Fibroblast of villous mesenchyme (primary cell): ENCODE measurements at places on chromosomes 3 and 15.

- DNase-seq: peak; percentile 37
Observed at GRCh38 chr15:35256551-35256950, 171.5 kb upstream of the NANOGP8 start.

DNA sequence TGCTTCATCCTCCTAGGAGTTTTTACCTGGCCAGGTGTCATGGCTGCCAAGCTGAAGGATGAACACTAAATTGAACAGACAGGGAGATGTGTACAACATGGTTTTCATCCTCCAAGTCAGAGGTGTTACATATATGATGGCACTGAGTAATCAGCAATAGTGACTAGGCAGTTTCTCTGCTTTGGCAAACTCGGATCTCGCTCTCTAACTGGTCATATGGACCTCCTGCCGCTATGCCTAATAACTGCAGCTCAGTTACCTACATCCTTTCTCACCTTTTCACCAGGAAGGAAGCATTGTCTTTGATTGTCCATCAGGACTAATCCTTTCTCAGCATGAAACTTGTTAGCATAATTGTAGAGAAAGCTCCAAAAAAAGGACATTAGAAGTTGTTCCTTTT lies 175.9 kb upstream of the PLSCR5 start:
- no peak for DNase-seq

DNA sequence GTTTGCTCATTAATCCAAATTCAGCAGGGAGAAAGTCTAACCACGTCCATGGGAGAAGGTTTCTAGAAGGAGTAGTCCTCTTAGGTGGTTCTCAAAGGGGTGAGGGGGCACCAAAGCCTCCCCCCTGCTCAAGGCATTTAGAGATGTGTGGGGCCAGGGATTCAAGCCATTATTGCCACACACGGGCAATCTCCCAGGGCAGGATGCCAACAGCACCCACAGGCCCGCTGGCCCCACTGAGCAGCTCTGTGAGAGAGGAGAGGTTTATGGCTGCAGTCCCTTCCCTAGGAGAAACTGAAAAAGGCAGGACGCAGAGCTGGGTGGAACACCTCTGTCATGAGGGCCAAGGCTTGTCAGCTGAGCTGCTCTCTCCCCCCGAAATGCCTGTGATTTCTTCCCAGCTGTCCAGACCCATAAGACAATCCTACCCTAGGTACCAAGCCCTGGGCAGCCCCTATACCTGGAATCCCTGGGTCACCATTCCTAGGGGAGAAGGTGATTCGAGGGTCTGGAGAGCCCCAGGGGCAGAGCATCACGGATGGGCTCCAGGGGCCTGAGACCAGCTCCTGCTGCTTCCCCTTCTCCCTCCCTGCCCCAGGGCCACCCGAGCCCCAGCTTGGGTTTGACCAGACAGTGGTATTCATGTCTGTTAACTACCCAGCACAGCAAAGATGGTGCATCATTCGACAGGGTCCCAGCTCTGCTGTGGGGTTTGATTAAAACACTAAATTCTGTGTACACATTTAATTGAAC lies 39.0 kb downstream of the WHAMM start:
- no peak for DNase-seq

GRCh38 chr3:10983219-10983916 lies 9.2 kb upstream of the SLC6A1 start:
- DNase-seq: peak; percentile 19

GRCh38 chr3:170154569-170155143 lies 26.9 kb downstream of the PHC3 start:
- DNase-seq: no peak

GRCh38 chr3:139455206-139455605 lies 21.1 kb downstream of the RBP2 start:
- DNase-seq: no peak

DNA sequence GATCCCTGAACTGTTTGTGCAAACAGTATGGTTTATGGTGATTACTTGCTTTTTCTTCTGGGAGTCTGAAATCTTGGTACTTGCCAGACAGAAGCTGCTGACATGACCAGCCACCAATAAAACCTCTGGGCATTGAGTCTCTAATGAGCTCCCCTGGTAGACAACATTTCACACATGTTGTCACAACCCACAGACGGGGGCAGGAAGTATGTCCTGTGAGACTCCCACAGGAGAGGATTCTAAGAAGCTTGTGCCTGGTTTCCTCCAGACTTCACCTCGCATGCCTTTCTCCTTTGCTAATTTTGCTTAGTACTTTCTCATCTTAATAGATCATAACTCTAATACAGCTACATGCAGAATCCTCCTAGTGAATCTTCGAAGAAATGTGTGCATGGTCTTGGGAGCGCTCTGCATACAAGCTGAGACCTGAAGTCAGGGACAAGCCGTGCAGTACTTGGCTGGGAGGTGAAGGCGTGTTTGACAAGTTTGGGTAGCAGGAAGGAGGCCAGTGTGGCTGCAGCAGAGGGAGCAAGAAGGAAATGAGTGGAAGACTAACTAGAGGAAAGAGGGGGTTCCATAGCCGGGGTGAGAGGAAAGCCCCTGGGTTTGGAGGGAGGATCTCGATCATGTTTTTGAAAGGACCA lies 49.0 kb downstream of the B3GNT5 start:
- DNase-seq: peak; percentile 55

- no peak for DNase-seq
Observed at GRCh38 chr3:5096336-5097008, 25.6 kb upstream of the ARL8B start.
